ENCODE measurements at places on chromosomes 1 and 21.

- DNase-seq = no peak
These were observed 381.1 kb upstream of the PKN2 start for GRCh38 chr1:88302843-88303486.

DNA sequence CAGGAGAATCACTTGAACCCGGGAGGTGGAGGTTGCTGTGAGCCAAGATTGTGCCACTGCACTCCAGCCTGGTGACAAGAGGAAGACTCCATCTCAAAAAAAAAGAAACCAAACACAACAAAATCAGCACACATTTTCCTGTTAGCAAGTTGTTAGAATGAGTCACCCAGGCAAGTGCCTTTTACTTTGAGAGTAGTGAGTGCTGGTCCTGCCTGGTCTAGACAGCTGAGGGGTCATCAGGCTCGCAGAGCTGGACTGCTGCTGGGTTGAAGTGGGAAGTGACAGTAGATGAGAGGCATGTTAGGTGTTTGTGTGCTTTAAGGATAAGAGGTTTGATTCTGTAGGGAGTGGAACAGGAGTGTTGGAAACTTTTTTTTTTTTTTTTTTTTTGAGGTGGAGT is 31.9 kb downstream of the GNPAT start:
- DNase-seq = no peak

GRCh38 chr1:203703586-203703985 is 61.4 kb upstream of the LAX1 start:
- no peak for DNase-seq

GRCh38 chr1:8394456-8395321 is 76.8 kb downstream of the SLC45A1 start:
- DNase-seq = no peak

- no peak for DNase-seq
These were observed 28.9 kb downstream of the FOXO6 start for GRCh38 chr1:41390166-41390565.

- DNase-seq = no peak
These were observed 535.7 kb downstream of the COL11A1 start for GRCh38 chr1:102572637-102573036.

GRCh38 chr1:236020359-236021219 is 44.3 kb downstream of the NID1 start:
- no peak for DNase-seq

- DNase-seq = no peak
These were observed 2.5 kb downstream of the NBL1 start for GRCh38 chr1:19646377-19647319.

DNA sequence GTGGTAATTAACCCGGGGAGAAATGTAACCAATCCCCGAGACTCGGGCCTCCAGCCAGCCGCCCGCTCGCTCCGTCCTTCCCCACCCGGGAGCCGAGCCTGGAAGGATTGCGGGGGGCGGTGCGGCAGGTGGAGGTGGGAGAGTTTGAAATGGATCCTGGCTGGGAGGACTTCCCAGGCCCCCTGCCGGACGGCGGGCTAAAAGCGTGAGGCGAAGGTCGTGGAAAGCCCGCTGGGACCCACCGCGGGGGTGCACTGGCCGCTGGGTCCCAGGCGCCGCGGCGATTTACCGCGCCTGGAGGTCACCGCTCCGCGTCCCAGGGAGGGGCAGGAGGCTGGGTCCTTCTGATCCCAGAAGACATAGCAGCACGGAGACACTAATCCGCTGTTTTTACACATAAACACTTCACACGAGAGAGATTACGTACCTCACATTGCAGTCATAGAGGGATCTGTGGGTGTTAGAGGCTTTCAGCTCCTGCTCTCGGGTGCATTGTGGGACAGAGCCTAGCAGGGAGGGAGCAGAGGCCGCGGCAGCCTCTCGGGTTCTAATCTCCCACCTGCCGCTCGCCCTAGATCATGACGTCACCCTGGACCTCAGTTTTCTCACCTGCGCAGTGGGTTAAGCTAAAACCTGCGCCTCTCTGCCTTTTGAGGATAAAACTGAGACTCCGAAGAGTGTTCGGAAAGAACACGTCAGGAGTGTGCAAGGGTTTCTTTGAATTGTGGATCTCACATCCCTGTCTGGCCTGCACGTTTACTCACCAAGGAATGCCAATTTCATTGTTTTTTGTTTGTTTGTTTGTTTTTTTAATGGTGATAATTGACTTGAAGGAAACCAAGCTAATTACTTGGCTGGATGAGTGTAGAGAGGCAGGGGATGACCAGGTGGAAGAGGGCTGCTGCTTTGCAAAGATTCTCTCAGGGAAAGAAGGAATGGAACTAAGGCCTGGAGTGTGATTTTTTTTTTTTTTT is 17.1 kb upstream of the TMEM9 start:
- DNase-seq = peak; percentile 8

DNA sequence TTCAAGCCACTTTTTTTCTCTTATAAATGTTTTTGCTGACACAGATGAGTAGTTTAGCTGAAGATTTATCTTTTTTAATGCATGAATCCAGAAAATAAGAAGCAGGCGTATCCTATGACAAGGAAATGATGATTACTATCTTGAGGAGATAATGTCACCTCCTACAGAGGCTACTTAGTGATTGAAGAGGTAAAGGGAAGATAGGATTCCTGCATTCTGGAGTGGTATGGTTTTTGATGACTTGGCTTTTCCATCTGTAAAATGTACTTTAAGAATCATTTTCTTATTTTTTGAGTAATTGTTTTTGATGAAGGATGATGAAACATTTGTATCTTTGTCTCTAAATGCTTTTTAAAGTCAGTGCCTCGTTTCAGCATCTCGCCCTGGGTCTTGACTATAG is 122.9 kb downstream of the SPATA46 start:
- no peak for DNase-seq

DNA sequence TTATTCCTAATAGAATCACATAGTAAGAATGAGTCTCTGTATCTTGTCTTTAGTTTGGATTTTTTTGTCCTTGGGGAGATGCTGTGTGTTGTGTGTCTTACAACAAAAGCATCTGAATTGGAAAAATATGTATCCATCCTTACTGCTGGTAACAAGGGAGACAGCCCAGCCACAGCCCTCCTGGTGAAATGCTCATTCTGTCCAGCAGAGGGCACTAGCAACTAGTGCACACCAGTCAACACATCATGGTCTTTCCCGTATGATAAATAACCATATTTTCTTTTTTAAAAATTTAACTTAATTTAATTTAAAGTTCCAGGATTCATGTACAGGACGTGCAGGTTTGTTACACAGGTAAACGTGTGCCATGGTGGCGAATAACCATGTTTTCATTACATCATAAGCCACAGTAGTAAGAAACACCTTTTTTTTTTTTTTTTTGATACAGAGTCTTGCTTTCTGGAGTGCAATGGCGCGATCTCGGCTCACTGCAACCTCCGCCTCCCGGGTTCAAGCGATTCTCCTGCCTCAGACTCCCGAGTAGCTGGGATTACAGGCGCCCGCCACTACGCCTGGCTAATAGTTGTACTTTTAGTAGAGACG is 245.1 kb downstream of the PTBP2 start:
- no peak for DNase-seq

DNA sequence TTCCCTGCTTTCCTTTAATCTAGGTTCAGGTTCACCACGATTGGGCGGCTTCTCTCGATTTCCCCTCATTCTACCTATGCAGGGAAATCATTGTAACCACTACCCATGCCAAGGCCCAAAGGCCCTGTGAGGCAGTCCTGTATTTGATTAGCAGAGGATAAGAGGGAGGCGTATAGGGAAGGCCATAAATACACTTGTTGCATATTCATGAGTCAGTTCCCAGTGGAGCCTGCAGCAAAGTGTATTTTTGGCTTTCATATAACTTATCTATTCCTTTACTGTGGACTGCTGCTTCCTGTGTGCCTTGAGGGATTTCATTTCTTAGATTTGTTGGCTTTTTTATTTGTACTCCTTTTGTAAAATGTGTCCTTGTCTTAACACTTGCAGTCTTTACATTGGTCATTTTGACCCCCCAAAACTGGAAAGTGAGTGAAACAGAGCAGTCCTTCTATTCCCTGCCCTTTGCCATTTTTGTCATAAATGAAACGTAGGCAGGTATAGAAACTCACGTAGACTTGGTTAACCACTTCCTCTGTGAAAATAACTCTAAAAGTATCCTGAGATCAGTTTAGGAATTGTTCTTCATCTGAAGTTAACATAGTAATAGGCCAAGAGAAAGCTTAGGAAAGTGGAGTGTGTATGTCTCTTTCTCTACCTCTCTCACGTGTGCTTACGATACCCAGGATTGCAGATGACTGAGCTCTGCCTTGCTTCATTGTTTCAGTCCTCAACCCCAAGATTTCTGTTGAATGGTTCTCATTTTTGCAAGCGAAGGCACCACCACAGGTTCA is 19.6 kb upstream of the KCNQ4 start:
- no peak for DNase-seq

DNA sequence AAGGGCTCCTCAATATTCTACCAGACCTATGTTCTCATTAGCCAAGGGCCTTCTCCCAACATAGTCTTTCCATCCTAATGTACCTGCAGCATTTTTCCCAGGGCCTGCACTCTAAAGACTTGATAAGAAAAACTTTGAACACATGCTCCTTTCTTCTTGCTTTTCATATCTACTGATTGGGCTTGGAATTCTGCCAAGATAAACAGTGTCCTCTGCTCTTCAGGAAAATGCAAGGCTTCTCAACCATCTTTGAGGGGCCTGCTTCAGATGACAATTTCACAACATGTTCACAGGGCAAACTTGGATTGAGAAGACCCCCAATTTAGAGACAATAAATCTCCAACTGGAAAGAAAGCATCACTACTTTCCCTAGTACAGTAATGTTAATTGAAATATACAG is 25.8 kb upstream of the PPT1 start:
- no peak for DNase-seq

- no peak for DNase-seq
These were observed 16.7 kb downstream of the NMNAT1 start for GRCh38 chr1:9960011-9960410.

DNA sequence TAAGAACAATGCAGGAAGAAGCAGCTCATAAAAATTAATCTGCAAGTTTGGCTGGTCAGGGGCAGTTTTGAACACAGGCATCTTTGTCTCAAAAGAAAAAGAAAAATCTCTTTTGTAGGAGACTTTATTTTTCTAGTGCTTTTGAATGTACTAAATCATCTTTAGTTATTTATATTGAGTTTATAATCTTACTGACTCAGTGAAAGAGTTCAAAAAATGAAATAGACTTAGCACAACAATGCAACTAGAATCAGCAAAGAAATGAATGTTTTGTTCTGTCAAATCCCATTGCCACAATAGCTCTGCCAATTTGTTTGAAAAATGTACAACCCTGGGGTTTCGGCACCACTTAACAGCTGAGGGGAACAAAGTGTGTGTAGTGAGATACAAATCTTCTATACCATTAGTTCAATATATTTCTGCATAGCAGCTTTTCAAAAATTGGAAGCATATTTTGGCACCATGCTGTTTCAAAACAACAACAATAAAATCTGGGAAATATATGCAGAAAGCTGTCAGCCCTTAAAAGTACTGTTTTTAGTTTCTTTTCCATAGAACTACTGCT is 1969.1 kb downstream of the MRPL39 start:
- DNase-seq = no peak

DNA sequence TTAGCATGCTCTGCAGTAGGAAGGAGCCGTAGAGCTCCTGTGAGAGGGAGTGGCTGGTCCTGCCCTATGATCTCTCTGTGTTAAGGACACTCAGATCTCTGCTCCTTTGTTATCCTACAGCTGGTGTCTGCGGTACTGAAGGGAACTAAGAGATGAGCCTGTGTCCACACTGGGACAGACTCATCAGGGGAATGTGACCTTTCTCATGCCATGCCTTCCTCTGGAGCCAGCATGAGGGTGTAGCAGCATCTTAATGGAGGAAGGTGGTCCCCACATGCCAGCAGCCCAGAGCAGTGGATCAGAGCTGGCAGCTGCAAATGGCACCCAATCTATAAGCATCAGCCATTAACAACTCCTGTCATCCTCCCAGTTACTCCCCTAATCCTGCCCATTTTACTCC is 24.7 kb upstream of the GUCA2B start:
- no peak for DNase-seq

DNA sequence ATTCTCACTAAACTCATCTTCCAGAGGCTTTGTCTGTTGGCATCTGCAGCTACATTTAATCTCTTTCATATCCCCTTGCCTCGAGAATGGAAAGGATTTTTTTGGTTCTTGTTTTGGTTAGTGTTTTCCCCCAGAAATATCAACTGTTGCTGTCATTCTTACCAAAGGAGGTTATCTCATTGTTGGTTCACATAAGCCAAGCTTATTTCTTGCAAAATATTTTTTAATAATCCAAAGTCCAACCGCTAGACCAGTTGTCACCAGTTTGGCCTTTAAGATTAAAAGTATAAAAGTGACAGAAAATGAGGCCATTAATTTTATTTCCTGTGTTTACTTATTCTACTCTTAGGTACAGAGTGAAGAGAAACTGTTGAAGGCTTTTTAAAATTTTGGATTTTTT is 66.5 kb upstream of the PROX1 start:
- no peak for DNase-seq

GRCh38 chr1:221200464-221200863 is 321.2 kb downstream of the HLX start:
- no peak for DNase-seq

DNA sequence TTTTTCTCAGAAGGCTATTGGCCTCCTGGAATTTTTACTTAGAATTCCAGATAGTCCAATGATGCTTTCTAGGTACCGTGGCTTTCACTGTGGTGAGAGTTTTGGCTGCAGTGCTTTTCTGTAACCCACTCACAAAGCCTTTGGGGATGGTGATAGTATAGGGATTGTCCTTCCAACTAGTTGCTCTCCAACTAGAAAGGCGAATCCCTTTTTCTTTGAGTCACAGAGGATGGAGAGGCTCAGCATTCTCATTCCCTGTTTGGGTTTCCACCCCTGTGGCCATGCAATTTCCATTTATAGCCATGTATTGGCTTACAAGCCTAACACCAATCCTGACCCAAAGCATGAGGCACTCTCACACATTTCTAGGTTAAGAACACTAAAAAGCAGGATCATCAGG is 300.3 kb downstream of the DISC1 start:
- DNase-seq = no peak

- DNase-seq = no peak
These were observed 3.6 kb upstream of the UBE2G2 start for GRCh38 chr21:44805226-44805625.

DNA sequence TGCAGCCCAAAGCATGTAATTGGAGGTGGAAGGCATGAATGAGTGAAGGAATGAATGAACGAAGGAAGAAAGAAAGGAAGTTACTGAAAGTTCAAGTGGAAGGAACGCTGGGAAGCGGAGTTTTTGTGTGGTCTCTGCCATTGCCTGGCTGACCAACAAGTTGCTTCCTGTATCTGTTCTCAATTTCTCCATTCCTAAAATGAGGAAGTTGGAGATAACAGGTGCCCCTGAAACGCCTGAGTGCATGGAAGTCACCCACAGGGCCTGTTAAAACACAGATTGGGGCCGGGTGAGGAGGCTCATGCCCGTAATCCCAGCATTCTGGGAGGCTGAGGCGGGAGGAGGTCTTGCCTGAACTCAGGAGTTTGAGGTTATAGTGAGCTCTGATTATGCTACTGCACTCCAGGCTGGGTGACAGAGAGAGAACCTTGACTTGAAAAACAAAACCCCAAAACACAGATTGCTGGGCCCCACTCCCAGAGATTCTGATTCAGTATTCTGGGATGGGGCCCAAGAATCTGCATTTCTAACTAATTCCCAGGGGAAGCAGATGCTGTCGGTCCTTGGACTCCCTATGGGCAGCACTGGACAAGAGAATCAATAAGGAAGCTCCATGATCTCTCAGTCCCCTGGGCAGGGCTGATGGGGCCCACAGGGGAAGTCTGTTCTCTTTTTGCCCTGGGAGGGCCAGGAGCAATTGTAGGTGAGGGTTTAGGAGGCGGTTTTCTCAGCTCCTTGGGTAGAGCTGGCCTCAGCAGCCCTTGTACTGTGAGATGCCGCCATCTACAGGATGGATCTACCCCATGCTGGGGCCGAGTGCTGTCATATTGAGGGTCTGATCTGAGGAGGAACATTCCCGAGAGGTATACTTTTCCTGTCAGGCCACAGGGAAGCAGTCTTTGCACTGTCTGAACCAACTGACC is 3.3 kb upstream of the CNR2 start:
- DNase-seq = no peak

Data from cerebellar nuclear complex (tissue), 1 donor.